ENCODE measurements at places on chromosomes 6 and 20.

GRCh38 chr20:43529457-43530153, 22.1 kb downstream of the L3MBTL1 start:
- DNase-seq = no peak

DNA sequence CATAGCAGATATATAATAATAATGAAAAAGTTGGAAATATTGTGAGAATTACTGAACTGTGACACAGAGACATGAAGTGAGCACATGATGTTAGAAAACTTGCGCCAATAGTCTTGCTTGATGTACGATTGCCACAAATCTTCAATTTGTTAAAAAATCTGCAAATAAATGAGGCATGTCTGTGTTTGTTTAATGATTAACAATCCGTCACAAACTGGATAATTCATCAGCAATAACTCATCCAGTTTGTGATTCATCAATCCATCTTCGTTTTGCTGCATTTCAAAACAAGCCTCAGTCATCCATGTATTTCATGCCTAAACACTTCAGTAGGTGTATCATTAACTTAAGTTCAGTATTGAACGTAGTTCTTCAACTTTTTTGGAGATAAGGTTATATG, 25.5 kb upstream of the SMIM26 start:
- DNase-seq = no peak

DNA sequence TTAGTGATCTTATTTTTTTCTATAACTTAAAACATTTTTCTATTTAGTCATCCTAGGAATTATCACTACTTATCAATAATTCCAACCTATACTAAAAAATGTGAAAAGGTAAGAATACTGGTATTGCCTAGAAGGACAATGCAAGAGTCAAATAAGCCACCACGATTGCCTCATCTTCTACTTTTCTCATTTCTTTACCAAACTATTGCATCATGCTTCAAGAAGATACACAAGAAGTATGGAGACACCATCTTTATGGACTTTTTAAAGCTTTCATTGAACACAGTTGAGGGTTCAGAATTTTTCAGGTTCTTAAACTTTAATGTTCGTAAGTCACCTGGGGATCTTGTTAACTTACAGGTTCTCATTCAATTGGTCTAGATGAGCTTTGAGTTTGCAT, 25.9 kb downstream of the ELOVL2 start:
- no peak for DNase-seq

- no peak for DNase-seq
These were observed 38.8 kb downstream of the SRC start for GRCh38 chr20:37384683-37385174.

Measured in NCI-H524 treated with DMSO at 0.1 percent for 48 hours (cell line).